Upper lobe of right lung (tissue), 1 donor: ENCODE measurements at places on chromosomes 11 and 22.

GRCh38 chr11:353179-353873 is 16.0 kb upstream of the B4GALNT4 start:
- peak; percentile 80 for DNase-seq

DNA sequence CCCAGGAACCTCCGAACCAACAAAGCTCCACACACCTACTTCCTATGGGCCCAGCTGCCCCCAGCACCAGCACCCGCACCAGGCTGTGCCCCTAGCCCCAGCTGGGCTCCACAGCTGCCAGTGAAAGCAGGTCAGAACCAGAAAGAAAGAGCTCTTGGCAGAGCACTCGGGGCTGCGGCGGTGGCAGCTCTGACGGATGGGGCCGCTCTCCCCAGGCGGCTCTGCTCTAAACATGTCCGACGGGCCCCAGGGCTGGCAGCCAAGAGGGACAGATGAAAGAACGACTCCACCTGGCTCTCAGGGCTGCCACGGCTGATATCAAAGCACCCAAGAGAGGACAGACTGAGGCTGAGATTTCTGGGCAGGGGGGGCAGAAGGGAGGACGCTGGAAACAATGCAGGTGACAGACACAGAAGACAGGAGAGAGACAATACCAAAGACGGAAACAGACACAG is 25.7 kb downstream of the LRFN4 start:
- DNase-seq = no peak

DNA sequence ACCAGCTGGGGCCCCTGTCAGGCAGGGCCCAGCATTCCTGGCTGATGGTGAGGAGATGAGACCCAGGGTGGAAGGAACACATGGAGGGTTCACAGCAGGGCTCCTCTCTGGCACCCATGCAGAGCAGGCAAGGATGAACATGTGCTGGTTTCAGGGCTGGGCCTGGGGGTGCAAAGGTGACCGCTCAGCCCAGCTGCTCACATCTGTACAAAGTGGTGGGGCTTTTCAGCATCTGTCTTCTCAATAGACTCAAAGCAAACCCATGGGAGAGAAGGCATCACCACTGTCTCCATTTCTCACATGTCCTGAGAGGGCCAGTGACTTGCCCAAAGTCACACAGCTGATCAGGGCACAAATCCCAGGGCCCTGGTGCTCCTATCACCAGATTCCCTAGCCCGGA is 27.3 kb upstream of the TCF20 start:
- DNase-seq = no peak

DNA sequence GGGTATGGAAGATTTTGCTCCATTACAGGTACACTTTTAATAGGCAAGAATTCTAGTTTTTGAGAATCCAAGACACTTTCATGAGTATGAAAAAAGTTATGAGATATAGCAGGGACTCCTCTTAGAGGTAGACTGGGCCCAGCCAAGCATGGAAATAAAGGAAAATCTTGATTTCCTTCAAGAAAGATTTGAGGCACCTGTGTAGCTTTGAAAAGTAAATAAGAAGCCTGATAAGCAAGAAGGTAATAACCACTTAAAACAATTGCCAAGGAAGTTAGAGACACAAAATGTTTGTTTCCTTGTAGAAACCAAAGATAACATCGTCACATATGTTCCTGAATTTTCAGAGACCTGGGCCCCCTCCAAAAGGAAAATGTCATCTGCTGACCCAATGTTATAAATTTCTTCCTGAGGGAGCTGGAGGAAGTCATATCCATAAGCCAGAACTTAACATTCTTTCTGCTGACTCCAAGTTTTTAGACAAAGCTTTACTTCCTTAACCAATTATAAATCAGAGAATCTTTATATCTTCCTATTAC is 314.5 kb upstream of the ANO3 start:
- no peak for DNase-seq

GRCh38 chr11:135075740-135076139 is 663.7 kb upstream of the B3GAT1 start:
- peak; percentile 86 for DNase-seq

GRCh38 chr11:114846416-114846791 is 168.1 kb downstream of the NXPE2 start:
- no peak for DNase-seq

GRCh38 chr22:24994070-24994763 is 41.7 kb downstream of the KIAA1671 start:
- no peak for DNase-seq

DNA sequence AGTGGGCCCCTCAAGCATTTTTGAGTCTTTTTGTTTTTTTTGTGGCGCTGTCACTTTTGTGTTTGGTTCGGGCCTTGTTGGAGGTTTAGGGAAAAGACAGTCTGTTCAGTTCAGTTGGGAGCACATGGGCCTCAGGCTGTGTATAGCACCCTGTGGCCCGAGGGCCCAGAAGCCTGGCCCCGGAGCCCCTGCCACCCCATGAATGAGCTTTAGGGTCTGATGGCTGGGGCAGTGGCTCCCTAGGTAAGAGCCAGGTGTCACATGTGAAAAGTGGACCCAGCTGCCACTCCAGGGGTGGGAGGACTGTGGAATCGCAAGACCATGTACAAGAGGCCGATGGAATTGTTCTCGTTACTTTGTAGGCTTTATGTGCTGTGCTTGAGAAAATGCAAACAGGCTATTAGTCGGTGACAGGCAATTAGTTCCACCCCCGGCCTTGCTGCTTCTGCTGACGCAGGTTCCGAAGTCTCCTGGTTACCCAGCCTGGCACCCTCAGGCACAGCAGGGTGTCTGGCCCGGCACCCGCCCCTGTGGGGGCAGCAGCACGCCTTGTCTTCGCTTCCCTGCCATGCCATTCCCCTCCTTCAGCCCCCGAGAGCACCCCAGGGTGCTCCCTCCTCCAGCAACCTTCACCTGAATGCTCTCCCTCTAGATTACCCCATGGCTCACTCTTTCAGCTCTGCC is 38.2 kb upstream of the PARVG start:
- DNase-seq = no peak

GRCh38 chr11:78727816-78728215 is 153.2 kb upstream of the NARS2 start:
- DNase-seq = no peak

DNA sequence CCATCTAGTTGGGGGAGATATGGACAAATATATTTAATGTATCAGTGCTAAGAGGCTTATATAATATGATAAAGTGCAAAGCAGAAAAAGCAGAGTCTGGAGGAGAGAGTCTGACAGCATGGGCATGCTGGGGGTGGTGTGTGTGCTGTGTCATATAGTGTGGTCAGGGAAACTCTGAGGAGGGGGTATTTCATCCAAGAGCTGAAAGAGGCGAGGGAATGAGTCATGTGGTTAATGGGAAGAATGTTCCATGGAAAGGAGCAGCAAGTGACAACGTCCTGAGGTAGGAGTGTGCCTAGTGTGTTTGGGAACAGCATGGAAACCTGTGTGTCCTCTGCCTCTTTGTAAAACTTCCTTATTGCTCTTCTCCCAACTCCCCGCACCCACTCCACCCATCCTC is 38.0 kb downstream of the EIF3F start:
- no peak for DNase-seq

DNA sequence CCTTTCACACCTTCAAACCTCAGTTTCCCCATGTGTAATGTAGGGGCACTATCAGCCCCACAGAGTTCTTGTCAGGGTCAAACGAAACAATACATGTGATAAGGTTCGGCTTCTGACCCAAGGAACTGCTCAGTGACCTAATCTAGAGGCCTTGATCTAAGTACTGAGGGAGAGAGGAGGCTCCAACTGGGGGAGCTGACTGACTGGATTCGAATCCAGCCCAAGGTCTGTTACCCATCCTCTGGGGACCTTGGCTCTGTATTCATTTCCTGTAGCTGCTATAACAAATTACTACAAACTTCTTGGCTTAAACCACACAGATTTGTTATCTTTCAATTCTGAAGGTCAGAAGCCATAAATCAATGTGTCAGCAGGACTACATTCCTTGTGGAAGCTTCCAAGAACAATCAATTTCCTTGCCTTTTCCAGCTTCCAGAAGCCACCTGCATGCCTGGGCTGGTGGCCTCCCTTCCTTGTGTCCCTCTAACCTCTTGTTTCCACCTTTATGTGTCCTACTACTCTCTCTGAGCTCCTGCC is 10.7 kb upstream of the ANAPC15 start:
- no peak for DNase-seq

DNA sequence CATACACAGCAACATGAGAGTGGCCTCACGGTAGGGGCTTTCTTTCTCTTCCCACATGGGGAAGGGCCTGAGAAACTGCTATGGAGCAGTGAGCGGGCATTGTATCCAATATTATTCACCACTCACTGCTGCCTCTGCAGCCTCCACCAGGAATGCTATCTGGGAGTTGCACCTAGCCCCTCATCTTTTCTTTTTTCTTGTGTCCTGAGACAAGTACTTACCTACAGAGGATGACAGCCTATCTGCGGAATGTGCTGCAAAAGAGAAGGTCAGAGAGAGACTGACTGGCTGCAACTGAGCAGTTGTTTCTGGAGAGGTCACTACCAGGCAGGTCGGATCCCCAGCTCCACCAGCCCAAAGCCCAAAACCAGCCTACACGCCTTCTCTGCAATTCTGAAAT is 52.1 kb upstream of the HTATIP2 start:
- DNase-seq = no peak

- peak; percentile 58 for DNase-seq
These were observed 3.3 kb downstream of the RIC8A start for GRCh38 chr11:210803-211180.

DNA sequence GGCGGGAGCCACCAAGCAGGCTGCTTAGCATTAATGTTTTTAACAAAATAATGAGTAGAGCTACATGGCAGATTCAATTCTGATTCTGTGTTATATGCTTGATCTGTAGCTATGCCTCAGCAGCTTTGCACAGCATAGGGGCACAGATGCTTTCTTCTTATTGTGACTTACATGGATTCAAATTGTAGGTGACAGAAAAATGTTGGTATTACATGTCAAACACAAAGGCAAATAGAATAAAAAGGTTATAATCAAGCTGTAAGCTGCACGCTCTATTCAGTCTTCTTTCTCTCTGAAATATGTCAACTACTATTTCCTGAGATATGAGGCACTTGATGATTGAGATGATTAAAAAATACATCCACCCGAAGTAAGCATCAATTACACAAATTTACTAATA is 1573.8 kb downstream of the FAM181B start:
- no peak for DNase-seq

DNA sequence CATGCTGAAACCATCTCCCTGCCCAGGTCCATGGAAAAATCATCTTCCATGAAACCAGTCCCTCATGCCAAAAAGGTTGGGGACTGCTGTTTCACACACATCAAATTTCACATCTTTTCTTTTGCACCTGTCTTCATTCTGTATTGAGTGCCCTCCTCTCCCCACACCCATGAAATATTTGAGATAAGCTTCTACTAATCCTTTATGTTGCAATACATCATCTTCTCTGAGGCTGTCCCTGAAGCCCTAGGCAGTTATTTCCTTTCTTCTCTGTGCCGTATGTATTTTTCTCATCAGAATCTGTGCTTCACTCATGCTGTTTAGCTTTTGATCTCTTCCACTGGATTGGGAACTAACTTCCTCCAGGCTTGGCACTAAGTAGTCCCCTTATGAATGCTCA is 40.0 kb upstream of the RRM1 start:
- DNase-seq = no peak

DNA sequence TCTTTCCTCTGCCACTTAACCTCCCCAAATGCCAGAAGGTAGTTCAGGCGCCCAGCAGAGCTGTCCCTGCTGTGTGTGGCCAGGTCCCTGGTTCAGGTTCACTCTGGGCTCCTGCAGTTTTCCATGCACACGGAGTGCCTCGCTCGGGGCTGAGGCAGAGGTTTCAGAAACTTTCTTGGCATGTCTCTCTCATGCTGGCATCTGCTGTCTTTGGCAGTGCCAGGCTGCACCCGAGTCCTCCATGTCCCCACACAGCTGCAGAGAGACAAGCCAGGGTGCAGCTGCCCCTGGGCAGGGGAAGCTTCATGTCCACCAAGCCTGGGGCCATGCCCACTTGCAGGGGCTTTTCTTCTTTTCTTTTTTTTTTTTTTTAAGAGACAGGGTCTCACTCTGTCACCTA is 7.0 kb upstream of the NEFH start:
- no peak for DNase-seq

DNA sequence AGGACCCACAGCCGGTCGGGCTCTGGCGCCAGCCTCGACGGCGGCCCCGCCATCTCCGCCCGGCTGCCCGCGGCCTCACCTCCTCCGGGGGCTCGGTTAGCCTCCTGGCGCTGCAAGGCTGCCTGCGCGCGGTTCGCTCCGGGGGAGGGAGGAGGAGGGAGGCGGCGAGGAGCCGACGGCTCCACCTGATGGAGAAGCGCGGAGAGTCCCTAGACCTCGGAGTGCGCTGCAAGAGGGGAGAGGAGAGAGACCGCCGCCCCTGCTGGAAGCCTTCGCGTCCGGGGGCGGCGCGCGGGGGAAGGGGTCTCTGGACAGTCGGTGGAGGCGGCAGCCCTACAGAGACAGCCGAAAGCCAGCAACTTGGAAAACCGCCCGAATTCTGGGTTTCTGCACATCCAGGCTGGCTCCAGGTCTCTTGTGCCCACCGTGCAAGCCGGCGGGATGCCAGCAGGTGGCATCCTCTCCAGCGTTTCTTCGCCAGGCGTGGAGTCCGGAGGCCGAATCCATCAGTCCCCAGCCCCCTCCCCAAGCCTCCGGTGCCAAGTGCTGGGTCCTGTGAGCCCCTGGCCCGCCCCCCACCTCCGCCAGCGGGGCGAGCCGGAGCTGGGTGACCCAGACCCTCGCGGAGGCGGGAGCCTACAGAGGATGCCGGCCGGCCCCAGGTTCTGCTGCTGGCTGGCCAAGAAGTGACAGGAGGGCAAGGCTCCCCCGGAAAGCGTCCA is 2.9 kb upstream of the KIRREL3 start:
- no peak for DNase-seq

- DNase-seq = no peak
These were observed 557.2 kb downstream of the BUD13 start for GRCh38 chr11:116215471-116216113.

DNA sequence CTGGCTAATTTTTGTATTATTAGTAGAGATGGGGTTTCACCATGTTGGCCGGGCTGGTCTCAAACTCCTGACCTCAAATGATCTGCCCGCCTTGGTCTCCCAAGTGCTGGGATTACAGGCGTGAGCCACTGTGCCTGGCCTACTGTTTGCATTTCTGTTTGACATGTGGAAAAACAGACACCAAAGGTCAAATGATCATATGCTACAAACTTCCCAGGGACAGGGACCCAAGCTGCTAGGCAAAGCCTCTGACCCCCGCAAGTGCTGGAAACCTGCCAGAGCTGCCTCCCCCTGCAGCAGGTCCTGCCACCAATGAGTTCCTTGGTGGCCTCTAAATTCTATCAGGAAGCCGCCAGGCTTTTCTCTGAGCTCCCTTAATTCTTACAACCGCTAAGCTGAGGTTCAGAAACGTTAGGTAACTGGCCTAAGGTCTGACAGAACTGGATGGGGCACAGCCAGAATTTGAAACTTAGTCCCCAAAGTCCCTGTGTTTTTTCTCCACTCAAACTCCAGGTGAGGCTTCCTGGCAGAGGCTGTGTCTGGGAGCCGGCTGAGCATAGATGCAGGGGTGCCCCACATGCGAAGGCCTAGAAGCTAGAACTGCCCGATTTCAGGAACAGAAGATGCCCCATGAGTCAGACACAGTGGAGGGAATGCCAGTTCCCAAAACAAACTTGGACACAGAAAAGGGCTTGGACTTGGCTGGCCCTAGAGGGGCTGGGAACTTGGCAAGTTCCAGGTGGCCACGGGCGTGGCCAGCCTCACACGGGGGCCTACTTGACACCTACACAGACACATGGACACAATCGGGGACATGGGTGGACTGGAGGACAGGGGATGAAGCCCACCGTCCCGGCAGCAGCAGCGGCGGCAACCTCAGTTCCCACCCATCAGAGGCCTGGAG is 7.4 kb downstream of the CSNK1E start:
- DNase-seq = no peak
